Temporal lobe (tissue), 4 donors: ENCODE measurements at places on chromosomes 4 and X. TPM values are rescaled to one million over a fixed set of nuclear protein-coding genes. Genes with fewer than 3 reads are reported as not detected.

CFAP299 gene
- total RNA-seq: 0.74 TPM

ARHGAP10 gene
- total RNA-seq: 1.2 TPM

PRMT9 gene
- 9.3 TPM for total RNA-seq

F8A3 gene
- 1.5 TPM for total RNA-seq

MMAA gene
- 8.9 TPM for total RNA-seq

CXCL8 gene
- total RNA-seq: 4.7 TPM

CT45A1 gene
- total RNA-seq: not detected

VEGFD gene
- total RNA-seq: 0.25 TPM

CENPC gene
- total RNA-seq: 24.1 TPM

SLITRK4 gene
- total RNA-seq: 36.9 TPM

ZNF674 gene
- total RNA-seq: 11.3 TPM

SYN1 gene
- 20.2 TPM for total RNA-seq

TLR6 gene
- 0.49 TPM for total RNA-seq

ESX1 gene
- total RNA-seq: not detected

FMR1 gene
- total RNA-seq: 60.0 TPM

SHROOM4 gene
- 2.0 TPM for total RNA-seq

CLDN2 gene
- total RNA-seq: not detected

MGAT4D gene
- not detected for total RNA-seq

MAGEB2 gene
- total RNA-seq: not detected

PRICKLE3 gene
- 0.74 TPM for total RNA-seq

FGFR3 gene
- total RNA-seq: 6.1 TPM

IGFBP7 gene
- total RNA-seq: 42.0 TPM

ZNF157 gene
- 3.7 TPM for total RNA-seq

NAP1L3 gene
- 100 TPM for total RNA-seq

PABPC1L2B gene
- not detected for total RNA-seq

C4orf33 gene
- 9.6 TPM for total RNA-seq

RAB33A gene
- total RNA-seq: 24.1 TPM

DCHS2 gene
- total RNA-seq: 10.1 TPM

SHROOM2 gene
- total RNA-seq: 17.9 TPM

MAGEA1 gene
- total RNA-seq: not detected

GLRA2 gene
- total RNA-seq: 86.8 TPM

KCNE5 gene
- total RNA-seq: 1.5 TPM
